Effector CD4-positive, alpha-beta T cell (primary cell): ENCODE measurements at places on chromosomes 3 and 15.

GRCh38 chr15:49215768-49216739 is 46.0 kb downstream of the GALK2 start:
- DNase-seq, result no peak

DNA sequence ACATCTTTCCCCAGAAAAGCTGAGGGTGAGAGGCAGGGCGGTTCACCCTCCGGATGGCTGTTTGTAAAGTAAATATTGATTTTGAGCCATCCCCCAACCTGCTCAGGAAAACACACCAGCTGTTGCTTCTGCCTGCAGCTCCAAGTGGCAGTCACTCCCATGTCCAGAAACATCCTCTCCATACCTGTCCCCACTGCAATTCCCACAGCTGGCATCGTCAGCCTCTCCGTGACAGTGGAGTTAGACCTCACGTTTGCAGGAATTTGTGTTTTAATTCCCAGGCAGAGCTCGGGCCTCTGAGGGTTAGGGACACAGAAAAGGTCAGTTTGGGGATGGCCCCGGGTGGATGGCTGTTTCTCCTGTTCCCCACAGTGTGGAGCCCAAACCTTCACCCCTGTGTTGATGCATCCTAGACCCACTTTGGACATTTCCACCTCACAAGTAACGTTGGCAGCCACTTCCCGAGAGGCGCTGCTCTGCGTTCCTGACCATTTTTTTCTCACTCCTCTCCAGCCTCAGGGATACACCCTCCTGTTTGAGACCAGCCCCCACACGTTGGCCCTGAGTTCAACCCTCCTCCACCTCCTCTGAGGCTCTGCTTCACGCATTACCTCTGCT is 11.8 kb upstream of the FAM174B start:
- no peak for DNase-seq

- DNase-seq, result no peak
Observed at GRCh38 chr3:12237912-12238650, 50.8 kb upstream of the PPARG start.

GRCh38 chr3:65785065-65785645 is 253.6 kb downstream of the MAGI1 start:
- no peak for DNase-seq

DNA sequence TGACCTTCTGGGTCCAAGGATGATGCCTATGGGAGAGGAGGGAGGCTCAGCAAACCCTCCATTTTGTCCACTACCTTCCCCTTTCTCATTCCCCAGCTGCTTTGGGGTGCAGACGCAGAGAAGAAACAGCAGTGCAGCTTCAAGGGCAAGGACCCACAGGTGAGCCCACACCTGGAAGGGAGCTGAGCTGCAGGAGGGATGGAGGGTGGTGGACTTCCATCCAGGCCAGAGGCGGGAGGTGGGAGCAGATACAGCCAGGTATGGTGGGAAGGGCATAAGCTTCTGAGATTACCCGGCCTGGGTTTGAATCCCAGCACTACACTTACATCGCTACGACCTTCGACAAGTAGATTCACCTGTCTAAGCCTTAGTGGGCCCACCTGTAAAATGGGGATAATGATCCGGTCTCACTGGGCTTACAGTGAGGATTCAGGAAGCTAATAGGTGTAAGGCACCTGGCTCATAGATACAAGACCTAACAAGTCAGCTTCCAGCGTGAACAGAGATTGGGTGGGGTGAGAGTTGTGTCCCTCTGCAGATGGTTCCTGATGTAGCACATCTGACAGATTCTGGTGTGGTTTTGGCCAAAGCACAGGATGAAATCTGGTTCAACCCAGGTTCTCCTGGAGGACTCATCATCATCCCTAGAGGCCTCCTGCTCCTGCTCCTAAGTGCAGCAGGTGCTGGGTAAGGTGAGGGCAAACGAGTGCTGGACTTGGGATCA is 15.9 kb downstream of the CIB1 start:
- DNase-seq, result no peak

GRCh38 chr15:97078591-97078990 is 748.1 kb downstream of the NR2F2 start:
- DNase-seq, result no peak

DNA sequence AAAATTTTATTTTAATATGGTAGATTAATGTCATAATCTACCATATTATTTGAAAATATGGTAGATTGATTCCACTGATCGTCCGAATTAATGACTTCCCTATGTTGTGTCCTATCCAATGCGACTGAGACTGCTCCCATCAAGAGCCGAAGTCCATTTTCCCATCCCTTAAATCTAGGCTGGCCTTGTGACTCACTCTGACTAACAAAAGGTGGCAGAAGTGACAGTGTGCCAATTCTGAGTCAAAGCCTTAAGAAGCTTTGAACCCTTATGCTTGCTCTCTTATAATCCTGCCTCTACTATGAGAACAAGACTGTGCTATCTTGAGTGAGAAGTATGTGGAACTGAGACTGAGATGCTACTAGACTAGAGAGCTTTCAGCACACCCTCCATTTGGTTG is 387.2 kb downstream of the ROBO1 start:
- DNase-seq, result no peak

DNA sequence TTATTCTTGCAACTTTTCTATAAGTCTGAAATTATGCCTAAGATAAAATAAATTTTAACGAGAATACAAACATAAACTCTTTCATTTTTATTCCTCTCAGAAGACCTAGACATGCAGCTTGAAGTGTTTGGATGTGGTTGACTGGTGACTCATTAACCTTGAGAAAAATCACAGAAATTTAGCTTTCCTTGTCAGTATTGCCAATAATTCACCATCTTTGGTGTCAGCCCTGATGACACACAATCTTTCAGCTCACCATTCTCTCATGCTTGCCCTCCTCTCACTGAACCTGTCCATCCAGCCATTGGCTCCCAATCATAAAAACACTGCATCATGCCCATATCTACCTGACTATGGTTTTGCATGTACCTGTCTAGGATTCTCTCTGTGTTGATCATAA is 22.6 kb upstream of the TNFAIP8L3 start:
- DNase-seq, result no peak
